Adrenal gland (tissue), 19 donors: ENCODE measurements at places on chromosomes 11 and 22. TPM values are rescaled to one million over a fixed set of nuclear protein-coding genes. Genes with fewer than 3 reads are reported as not detected.
A peak's percentile ranks its signal among the peaks of the same experiment; 100 is the strongest.

The KCNK7 gene
- polyA plus RNA-seq, result 2.4 TPM

The MS4A3 gene
- polyA plus RNA-seq, result not detected

The KCNJ1 gene
- not detected for polyA plus RNA-seq

The SAMM50 gene
- 15.8 TPM for polyA plus RNA-seq

The AGBL2 gene
- polyA plus RNA-seq, result 11.3 TPM

The OR8J3 gene
- polyA plus RNA-seq, result not detected

The CSF2RB gene
- 2.2 TPM for polyA plus RNA-seq

The ST13 gene
- polyA plus RNA-seq, result 61.5 TPM

The KCTD14 gene
- polyA plus RNA-seq, result 19.6 TPM

The ST14 gene
- 3.4 TPM for polyA plus RNA-seq

The IGHMBP2 gene
- 40.6 TPM for polyA plus RNA-seq

The C1QTNF4 gene
- polyA plus RNA-seq, result not detected

DNA sequence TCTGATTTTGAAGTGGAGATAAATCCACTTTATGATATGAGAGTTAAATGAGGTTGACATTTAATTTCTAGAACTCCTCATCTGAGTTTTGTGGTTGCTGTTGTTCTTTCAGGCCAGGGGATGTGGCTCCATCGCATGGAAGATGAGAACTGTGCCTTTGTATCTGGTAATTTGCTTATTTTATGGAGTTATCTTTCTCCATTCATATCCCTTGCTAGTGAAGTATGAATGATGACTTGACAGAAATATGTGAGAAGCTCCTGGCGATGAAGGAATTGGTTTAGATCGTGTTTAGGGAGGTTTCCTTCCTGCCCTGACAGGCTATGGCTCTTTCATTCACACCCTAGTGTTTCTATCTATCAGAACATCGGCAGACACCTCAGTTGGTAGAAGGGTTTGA lies 393.7 kb downstream of the ETS1 start:
- DNase-seq, result no peak

- DNase-seq, result no peak
Measured at GRCh38 chr11:86938900-86939880, 16.0 kb downstream of the FZD4 start.

GRCh38 chr11:29449281-29450074 lies 567.4 kb downstream of the KCNA4 start:
- DNase-seq, result no peak

GRCh38 chr11:19460718-19461405 lies 220.1 kb upstream of the E2F8 start:
- DNase-seq, result peak; percentile 48

DNA sequence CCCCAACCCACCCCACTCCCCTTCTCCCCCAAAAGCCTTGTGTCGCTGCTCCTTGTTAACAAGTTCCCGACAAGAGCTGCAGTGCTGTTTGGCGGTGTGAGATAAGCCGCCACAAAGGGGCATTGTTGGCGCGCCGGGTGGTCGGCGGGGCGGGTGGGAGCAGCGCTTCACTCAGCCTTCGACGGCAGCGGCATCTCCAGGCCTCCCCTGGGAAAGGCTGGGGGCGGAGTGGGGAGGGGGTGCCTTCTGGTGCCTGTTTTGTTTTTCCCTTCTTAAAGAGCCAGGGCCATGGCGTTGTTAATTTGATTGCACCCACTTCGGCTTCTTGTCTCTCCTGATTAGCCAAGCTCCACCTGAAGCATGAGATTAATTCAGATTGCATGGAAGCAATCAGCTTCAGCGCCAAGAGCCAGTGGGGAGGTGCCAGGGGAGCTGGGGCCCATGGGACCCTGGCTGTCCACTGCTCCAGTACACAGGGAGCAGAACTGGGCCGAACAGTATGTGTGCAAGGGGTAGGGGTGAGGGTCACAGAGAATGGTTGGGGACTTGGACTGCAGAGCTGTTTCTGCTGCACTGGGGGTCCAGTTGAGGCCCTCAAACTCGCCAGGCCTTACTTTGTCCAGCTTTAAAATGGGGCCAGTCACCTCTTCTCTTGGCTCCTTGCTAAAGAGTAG lies 165.1 kb downstream of the CEP164 start:
- no peak for DNase-seq

DNA sequence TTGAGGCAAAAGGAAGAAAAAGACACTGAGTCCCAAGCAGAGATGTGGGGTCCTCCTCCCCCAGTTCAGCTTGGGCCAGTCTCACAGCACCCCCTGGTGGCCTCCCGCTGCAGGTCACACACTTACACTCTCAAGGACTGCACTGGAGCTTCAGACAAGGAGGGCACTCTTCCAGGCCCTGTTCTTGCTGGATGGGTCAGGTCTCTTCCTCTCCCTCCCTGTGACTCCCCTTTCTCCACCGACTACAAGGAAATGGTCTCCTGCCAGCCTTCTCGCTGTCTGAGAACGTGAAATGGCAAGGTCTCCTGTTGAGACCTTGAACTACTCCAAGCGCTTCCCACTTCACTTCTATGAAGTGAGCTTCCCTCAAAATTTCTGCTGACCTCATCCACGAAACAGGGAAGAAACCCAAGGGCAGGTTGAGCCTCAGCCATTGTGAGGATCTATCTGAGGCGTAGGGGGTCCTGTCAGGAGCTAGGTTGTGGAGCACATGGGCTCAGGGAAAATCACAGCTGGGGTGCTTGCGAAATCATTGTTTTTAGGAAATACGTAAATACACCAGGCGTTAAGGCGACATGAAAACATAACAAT lies 11.2 kb upstream of the IGLL1 start:
- peak; percentile 71 for DNase-seq

DNA sequence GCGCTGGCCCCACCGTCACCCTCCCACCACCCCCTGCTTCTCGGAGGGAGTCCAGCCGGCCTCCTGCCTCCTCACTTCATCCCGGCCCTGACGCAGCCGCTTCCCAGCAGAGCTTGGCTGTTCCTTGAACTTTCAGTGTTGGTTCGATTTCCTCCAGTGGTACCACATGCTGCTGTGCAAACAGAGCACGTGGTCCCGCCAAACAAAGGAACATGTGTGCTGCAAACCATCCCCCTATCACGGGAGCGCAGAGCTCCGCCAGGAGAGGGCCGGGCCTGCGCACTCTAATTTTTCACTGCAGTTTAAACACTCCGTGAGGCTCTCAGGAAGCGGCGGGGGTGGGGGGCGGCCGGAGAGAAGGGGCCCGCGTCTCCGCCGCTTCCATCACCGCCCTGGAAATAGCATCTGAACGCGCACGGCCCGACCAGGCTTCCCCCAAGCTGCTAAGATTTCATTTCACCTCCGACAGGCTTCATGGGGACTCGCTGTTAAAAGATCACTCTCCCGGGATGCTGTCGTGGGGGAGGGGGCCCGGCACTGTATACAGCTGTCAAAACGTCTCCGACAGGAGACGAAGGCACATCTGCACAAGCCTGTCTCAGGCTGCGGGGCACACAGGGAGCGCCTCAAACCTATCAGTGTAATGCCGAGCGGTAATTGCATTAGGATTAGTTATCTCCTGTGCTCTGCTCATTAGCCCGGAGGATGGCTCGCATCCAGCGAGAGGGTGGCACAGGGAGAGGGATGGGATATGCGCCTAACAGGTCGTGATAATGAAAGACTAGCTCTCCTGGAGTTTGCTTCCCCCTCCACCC lies 269.9 kb upstream of the SORL1-AS1 start:
- peak; percentile 86 for DNase-seq

DNA sequence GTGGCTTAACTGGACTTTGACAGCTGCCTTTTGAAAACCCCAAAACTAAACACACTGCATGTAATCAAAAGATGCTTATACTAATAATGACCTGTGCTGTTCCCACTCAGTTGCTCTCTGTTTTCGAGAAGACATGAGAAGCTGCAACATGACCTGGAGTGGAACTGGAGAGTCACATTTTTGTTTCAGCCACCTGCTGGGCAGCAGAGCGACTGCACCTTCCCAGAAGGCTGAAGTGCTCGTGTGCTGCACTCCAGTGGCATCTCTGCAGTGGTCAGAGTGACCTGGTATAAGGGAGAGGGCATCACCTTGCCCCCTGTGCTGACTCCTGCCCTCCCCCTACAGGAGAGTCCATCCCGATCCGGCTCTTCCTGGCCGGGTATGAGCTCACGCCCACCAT lies 8.6 kb downstream of the THYN1 start:
- DNase-seq, result no peak

DNA sequence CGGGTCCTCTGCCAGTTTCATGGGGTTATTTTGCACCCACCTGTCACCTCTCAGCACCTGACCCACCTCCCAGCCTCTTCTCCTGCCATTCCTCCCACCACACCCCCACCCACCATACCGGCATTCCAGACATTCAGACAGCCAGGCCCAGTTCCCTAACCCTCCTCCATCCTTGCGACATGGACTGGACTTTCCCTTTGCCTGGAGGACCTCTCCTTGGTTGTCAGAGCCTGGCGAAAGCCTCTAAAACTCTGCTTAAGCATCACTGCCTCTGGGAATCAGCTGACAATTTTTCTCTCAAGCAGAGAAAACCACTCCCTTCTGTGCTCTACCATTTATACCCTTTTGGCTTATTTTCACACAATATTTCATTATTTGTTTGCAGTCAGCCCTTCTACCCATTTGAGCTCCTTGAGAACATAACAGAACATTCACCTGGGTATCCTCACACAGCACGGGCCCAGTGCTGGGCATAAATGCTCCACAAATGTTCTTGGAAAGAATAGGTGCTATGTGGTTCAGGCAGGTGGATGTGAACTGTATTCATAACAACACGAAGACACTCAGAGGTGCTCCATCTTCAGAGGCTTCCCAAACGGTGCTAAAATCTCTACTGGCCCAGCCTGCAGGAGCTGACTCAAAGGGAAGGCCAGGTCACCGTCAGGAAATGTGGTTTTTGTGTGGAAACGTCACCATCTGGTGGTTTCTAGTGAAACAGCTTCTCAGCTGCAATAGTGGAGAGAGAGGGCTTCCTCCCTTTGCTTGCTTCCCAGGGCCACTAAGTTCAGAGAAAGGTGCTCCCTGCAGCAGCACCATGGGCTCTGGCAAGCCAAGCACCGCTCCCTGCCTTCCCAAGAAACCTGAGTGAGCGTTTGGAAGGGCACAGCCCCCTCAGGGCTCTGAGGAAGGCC lies 10.4 kb downstream of the SPATA19 start:
- peak; percentile 59 for DNase-seq

GRCh38 chr11:41921746-41922390 lies 462.4 kb upstream of the LRRC4C start:
- DNase-seq, result no peak

DNA sequence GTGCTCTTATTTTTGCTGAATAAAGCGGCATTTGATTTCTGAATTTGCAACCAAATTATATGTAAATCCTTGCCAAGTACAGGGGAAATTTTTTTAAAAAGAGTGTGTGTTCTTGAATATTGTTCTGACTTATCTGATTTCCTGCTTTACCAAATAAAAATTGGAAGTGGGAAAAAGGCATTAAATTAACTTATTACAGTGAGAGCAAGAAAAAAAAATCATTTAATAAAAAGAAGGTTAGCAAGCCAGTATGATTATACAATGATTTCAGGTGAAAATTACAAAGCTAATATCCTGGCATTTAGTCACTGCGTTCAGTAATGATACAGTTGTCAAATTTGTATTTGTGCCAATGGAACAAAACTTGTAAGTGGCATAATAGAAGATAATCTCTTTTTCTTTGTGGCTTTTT lies 82.1 kb upstream of the PPARA start:
- DNase-seq, result no peak

GRCh38 chr11:134749040-134749839 lies 337.2 kb upstream of the B3GAT1 start:
- no peak for DNase-seq

- no peak for DNase-seq
Measured at GRCh38 chr11:86589856-86590589, 82.4 kb downstream of the ME3 start.

- DNase-seq, result no peak
Measured at GRCh38 chr11:94120946-94121345, 7.7 kb upstream of the PANX1 start.

- DNase-seq, result peak; percentile 59
Measured at GRCh38 chr22:39205344-39206021, 39.3 kb downstream of the PDGFB start.

GRCh38 chr11:79244798-79245197 lies 196.0 kb downstream of the TENM4 start:
- no peak for DNase-seq

DNA sequence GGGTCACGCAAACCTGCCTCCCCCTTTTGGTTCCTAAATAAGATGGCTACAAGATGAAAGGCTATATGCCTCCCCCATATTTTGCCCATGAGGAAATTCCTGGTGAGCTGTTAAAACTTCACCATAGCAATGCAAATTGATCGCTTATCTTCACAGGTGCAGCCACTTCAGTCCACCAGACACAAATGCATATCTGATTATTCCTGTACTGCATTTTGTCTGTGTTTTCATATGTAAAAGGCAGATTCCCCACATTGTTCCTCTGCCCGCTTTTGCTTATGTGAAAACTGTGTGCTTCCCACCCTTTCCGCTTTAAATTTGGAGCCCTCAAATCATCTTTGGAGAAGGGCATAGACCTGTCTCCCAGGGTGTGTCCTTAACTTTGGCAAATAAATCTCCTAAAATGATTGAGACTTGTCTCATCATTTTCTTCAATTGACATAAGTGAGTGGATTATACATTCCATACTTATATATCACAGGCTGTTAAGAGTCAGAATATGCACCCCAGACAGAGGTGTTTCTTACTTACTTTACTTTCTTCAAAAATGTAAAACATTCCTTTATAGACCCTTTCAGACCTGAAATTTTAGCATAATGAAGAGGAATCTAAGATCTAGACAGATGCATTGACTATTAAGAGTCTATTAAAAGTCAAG lies 116.4 kb downstream of the CASP12 start:
- DNase-seq, result no peak

- no peak for DNase-seq
Measured at GRCh38 chr11:61362542-61362875, 335 bp downstream of the TMEM138 start.

GRCh38 chr11:105034813-105035620 lies at the start of gene CASP1:
Gene CASP1 (minus strand): TSS chr11:105035144. CDS start chr11:105035113, 31 bp downstream.
- DNase-seq, result peak; percentile 47
